Dermis microvascular lymphatic vessel endothelial cell (primary cell): ENCODE measurements at places on chromosomes 2 and 18.

DNA sequence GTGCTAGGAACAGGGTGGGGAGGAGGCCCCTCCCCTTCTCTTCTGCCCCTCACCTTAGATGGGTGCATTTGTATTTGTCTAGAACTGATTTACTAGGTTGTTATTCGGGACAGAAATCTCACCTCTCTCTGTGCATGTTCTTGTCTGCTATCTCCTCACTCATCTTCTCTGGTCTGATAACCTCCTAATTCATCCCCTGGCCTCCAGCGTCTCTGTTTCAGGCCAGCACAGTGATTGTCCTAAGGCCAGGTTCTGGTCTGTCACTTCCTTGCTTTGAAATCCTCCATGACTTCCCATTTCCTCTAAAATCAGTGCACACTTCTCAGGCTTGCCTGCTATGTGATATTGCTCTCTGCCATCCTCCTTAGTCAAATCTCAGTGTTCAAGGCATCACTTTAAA is 58.4 kb downstream of the CELF4 start:
- DNase-seq = no peak

DNA sequence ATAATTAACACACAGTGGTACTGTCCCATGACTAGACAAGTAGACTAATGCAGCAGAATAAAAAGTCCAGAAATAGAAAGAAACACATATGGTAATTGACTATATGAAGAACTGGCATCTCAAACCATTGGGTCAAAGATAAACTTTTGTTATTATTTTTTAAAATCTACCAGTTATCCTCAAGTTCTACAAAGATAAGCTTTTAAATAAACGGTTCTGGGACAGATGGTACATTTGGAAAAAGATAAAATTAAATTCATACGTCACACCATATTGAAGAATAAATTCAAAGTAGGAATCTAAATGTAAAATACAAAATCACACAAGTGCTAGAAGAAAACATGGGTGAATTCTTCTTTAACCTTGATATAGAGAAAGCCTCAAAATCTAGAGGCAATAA is 37.6 kb upstream of the PLEKHM3 start:
- DNase-seq = no peak

DNA sequence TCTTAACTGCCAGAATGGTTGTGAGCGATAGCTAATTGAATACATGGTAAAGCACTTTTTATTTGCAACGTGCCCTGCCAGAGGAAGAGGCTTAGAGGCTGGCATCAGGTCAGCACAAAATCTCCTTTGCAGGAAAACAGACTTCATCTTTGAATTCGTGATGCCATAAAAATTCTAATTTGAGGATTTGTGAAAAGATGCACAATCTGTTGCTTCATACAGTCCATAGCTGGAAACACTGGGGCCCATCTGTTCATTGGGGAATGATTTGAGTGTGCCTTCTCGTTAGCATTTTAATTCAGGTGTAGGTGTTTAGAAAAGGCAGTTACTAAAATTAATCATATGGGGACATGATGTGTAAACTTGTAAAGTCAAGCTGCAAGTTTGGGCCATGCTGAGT is 876.0 kb downstream of the SLC4A3 start:
- no peak for DNase-seq

- DNase-seq = no peak
Observed at GRCh38 chr2:26471289-26471688, 6.6 kb downstream of the OTOF start.

DNA sequence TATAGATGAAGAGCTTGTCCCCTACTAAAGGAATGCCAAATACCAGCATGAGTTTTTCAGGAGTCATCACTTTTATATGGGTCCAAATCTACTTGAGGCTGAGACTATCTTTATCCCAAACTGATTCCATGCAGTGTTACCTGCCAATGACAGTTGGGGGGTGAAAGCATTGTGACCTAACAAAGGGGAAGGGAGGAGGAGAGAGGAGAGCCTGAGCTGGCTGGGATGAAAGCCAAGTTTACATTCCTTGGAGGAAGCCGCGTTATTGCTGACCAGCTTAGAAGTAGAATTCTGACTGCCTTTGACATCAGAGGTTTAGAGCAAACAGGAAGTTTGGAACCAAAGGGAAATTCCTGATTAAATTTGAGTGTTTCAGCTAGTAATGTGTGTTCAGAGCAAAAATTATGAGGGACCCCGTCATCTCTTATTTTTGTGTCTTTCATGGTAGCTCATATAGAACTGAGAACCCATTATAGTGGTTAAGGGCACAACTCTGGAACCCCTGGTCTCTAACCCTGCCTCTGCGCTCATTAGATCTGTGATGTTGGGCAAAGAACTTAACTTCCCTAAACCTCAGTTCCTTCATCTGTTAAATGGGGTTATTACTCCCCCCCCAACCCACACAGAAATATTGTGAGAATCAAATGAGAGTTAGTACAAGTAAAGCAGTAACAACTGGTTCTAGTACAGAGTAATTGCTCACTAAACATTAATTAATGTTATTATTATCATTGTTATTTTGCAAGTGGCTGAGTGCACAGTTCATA is 199.3 kb upstream of the EPAS1 start:
- DNase-seq = peak; percentile 95

- no peak for DNase-seq
Observed at GRCh38 chr2:109405873-109406272, 207.9 kb downstream of the SEPTIN10 start.

- DNase-seq = no peak
Observed at GRCh38 chr2:85951351-85952067, 62.7 kb upstream of the ST3GAL5 start.

DNA sequence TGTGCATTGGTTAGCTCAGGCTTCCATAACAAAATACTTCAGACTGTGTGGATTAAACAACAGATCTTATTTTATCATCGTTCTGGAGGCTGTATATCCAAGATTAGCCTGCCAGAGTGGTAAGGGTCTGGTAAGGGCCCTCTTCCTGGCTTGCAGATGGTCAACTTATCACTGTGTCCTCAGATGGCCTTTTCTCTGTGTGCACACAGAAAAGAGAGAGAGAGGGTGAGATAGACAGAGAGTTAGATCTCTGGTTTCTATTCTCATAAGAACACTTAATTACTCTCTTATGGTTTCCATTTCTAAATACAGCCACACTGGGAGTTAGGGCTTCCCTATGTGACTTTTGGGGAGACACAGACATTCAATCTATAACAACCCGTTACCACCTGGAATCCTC is 1003.5 kb downstream of the TSN start:
- DNase-seq = no peak

- no peak for DNase-seq
Observed at GRCh38 chr2:129139380-129139779, 820.7 kb upstream of the HS6ST1 start.

GRCh38 chr2:203490391-203490790 is 44.7 kb downstream of the RAPH1 start:
- no peak for DNase-seq

DNA sequence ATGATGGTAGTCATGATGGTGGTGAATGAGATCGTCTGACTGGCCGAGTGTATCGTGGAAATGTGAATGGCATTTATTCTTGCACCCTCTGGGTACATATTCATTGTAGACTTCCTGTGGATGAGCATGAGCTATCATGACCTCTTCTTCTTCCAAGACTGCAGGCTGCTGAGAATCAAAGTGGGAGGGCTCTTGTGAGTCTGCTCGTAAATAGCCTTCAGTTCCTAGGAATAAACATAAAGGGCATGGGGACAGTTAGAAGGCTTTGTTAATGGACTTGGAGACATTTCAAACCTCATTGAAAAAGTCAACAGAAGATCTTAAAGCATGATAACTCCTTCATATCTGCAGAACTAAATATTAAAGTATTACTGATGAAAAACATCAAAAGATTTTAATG is 14.9 kb downstream of the SLC39A6 start:
- DNase-seq = no peak

GRCh38 chr2:127007652-127008051 is 99.3 kb downstream of the BIN1 start:
- no peak for DNase-seq

DNA sequence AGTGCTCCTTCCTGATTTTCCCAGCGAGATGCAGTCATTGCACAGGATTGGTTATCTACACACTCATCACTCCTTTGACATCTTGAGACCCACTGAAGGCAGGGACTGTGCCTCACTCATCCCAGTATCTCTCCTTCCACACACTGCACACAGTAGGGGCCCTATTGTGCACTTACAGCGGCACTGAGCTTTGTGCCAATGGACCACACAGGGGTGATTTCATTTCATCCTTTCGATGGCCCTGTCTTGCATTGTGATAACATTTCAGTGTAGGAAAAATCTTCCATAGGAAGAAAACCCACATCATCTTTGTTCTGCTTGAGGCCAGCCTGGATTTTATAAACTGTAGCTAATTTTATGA is 11.0 kb upstream of the LRRFIP1 start:
- DNase-seq = no peak

GRCh38 chr2:187233811-187234210 is 214.2 kb downstream of the CALCRL start:
- DNase-seq = no peak

GRCh38 chr18:9861157-9861556 is 24.6 kb upstream of the TXNDC2 start:
- no peak for DNase-seq

GRCh38 chr2:152950126-152950525 is 231.7 kb downstream of the ARL6IP6 start:
- DNase-seq = no peak

GRCh38 chr2:128646691-128647090 is 328.0 kb upstream of the HS6ST1 start:
- no peak for DNase-seq

DNA sequence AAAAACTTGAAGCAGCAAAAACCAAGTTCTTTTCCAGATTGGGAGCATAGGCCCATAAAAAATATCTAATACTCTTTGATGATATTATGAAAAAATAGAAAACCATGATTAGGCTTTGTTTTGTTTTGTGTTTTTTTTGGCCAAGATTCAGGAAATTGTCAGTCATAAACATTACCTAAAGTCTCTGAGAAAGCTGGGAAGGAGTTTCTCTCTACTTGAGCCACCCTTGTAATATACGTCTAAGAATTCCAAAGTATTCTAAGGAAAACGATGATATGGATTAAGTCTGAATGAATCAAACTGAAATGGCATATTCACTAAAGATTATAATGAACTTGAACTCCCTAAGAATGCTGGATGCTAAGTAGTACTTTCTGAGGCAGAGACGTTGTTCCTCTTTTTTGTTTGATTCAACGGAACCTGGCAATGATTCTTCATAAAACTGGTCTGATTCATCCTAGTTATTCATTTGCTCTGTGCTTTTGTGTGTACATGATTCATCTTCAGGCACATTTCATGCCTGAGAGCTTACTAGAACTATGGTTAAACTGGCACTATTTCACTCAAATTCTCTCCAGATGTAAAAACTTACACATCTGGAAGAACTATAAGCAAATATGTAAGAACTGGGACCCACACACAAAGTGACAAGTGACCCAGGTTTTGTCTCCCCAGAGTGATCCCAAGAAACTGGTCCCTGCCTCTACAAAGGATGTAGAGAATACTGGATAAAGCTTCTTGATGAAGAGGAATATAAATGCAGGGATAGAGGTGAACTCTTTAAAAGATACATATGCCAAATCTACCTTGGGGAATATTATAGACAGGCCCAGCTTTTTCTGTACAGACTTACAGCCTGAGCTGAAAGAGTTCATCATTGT is 159.7 kb downstream of the DOCK10 start:
- DNase-seq = no peak

GRCh38 chr2:46367286-46367685 is 70.1 kb downstream of the EPAS1 start:
- peak; percentile 32 for DNase-seq

DNA sequence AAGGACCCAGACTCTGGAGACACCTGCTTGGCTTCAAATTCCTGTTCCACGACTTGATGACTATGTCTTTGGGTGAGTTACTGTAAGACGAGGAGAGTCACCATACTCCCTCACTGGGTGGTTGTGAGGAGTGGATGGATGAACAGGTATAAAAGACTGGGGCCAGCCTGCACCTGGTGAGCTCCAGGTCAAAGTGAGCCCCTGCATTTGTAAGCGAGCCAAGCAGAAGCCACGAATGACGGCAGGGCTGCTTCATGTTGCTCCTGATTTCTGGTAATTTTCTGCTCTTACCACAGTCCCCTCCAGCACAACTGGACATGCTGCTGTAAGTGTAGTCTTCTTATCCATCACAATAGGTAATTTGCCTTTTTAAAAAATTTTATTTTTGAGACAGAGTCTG is 86.6 kb downstream of the POLR1A start:
- no peak for DNase-seq

GRCh38 chr18:75358928-75359327 is 68.6 kb downstream of the SMIM21 start:
- DNase-seq = no peak

DNA sequence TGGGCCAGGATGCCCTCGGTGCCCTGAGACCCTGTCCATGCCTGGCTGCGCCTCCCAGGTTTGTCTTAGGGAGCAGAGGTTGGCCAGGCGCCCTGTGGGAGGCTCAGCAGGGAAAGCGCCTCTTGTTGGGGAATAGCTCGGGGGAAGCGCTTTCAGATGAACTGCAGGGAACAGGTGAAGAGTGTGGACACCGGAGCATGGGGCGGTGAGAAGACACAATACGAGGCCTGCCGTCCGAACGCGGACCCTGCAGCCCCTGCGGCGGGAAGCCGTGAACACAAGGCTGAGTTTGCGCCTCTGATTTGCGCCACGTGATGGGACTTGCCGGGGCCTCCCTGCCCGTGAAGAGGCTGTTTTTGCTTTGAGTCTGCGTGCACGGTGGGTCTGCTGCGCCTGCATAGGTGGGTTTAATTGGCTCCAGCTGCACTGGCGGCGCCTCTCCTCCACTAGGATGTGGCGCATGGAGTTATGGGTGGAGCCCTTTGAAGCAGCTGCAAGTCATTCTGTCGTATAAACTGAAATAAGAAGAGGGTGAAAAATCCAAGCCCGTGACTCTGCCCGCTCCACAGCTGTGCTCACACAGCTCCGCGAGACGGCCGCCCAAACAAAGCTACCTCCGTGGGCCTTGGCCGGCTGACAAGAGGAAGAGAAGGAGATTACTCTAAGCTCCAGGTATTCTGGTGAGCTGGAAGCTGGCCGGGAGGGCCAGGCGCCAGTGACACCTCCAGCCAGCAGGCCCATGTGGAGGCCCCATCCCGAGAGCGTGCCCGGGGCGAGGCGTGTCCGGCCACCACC is 103.5 kb upstream of the CTDP1 start:
- DNase-seq = no peak

- no peak for DNase-seq
Observed at GRCh38 chr2:96369186-96369585, 33.6 kb downstream of the NCAPH start.

DNA sequence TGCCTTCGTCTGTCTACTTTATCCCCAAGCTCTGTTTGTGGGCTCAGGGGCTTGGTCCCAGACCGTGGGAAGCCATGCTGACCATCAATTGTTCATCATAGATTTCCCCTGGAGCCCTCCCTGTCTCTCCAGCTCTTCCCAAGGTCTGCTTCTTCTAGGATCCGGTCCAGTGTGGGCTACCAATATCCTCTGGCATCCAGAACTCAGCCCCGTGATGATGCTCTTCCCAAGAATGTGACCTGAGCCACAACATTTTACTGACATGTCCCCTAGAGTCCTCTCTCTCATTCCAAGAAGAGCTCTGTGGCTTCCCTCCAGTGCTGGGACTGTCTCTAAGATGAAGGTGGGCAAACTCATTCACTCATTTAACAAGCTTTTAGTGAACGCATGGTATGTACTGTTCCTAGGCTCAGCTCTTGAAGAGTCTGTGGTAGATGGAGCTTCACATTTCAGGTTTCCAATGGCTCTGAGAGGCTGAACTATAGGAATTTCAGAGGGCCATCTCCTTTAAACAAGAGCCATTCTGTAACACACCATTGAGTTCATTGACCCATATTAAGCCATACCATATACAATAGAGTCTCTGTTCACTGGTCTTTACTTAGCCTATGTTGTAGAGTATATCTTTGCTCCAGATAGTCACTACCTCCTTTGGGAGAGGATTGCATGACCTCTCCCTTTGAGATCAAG is 142.0 kb upstream of the APCDD1 start:
- no peak for DNase-seq

GRCh38 chr2:1887106-1887505 is 142.8 kb upstream of the PXDN start:
- DNase-seq = no peak
